H1 (cell line): ENCODE measurements at places on chromosomes 6 and 20. TPM values are rescaled to one million over a fixed set of nuclear protein-coding genes. Genes with fewer than 3 reads are reported as not detected.

MICA gene
- polyA plus RNA-seq, result 16.3 and 17.0 TPM in 2 replicates

GRCh38 chr6:135906972-135907465, 55.5 kb downstream of the PDE7B start:
- no peak for DNase-seq
- no peaks in the 10 kb centered on the region for H3K27me3 ChIP-seq
- no peaks in the 10 kb centered on the region for H3K4me1 ChIP-seq
- no peak overlapping the region for H3K4me3 ChIP-seq

DNA sequence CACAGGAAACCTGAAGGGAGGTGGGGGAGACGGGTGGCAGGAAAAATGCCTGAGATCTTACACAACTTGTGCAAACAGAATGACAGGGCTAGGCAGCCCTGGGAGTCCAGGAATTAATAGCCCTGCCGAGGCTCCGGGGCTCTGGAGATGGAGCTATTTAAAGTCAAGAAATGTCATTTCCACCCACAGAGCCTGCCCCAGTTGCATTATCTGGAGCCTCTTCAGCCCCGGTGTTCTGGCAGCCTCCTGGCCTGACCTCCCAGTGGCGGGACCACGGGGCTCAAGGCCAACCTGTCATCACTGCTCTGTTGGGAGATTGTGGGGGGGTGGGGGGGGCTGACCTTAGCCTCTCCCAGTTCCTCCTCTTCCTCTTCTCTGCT, 28.5 kb upstream of the SCUBE3 start:
- no peak overlapping the region for H3K4me3 ChIP-seq
- no peak for DNase-seq
- peaks cover 5% of the 10 kb centered on the region for H3K4me1 ChIP-seq
- H3K27me3 ChIP-seq, result peaks cover 7% of the 10 kb centered on the region; the same call in 1 of the 2 replicates
- no peak overlapping the region for H3K27ac ChIP-seq

- H3K36me3 ChIP-seq, result no peaks in the 10 kb centered on the region
- DNase-seq, result no peak
- H3K27ac ChIP-seq, result no peak overlapping the region
- no peaks in the 10 kb centered on the region for H3K27me3 ChIP-seq
Observed at GRCh38 chr6:149176971-149177667, 140.4 kb upstream of the TAB2 start.

- H3K27me3 ChIP-seq, result no peaks in the 10 kb centered on the region
- no peak overlapping the region for H3K4me3 ChIP-seq
- no peak for DNase-seq
- peaks cover 8% of the 10 kb centered on the region; the same call in 1 of the 2 replicates for H3K4me1 ChIP-seq
Observed at GRCh38 chr6:42147138-42147562, 4.7 kb upstream of the C6orf132 start.

DNA sequence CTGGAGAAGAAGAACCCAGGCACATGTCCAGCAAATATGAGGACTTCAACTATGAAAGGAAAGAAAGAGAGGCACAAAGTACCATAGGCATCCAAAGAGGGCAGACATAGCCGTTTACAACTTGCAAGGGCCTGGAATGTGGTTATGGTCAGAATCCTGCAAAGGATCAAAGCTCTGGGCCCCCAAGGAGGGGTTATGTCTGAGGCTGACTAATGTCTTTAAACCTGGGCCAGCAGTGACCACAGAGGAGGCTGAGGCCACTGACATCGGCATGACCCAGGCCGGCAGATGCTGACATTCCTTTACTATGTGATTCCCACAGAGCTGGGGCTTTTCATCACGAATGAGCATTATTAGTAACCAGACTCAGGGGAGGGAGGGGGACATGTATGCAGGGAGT, 861.1 kb downstream of the DHX35 start:
- no peaks in the 10 kb centered on the region for H3K4me1 ChIP-seq
- H3K36me3 ChIP-seq, result no peaks in the 10 kb centered on the region
- no peak for DNase-seq
- no peaks in the 10 kb centered on the region for H3K27me3 ChIP-seq
- H3K27ac ChIP-seq, result no peak overlapping the region

DNA sequence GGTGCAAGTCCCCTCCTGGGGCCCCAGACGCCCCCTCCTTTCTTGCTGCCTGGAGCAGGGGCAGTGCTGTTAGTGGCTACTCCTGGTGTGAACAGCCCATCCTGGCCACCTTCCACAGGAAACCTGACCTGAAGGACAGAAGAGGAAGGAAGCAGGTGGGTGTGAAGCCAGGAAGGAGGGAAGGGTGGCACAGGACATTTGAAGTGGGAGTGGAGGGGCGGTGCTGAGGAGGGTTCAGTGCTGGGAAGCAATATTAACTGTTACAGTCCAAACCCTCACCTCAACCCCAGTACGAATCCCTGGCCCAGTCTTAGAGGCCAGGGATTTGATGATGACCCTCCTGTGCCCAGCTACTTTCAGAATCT, 766 bp downstream of the PRICKLE4 start:
- peaks cover 10% of the 10 kb centered on the region; the same call in 1 of the 2 replicates for H3K4me1 ChIP-seq
- no peaks in the 10 kb centered on the region for H3K36me3 ChIP-seq
- H3K27ac ChIP-seq, result no peak overlapping the region
